ENCODE measurements at places on chromosomes 13 and 19.
A peak's percentile ranks its signal among the peaks of the same experiment; 100 is the strongest.

- no peak for DNase-seq
Observed at GRCh38 chr13:85879014-85879413, 79.8 kb upstream of the SLITRK6 start.

- no peak for DNase-seq
Observed at GRCh38 chr13:36736119-36736726, 62.4 kb downstream of the SERTM1 start.

DNA sequence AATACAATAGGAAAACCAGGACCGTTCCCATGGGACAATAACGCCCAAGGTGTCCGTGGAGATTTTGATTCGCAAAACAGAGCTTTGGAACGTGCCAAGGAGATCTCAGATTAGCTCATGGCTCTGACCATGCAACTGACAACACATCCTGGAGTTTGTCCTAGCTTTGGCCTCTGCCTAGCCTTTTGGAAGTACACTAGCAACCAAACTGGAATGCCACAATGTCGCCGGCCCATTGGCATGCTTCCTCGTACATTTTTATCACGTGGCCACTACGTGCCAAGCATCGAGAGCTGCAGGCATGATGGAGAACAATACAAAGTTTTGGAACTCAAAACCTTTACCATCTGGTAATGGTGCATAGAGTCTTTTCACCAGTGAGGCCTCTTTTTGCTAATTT lies 256.5 kb downstream of the DCLK1 start:
- no peak for DNase-seq

DNA sequence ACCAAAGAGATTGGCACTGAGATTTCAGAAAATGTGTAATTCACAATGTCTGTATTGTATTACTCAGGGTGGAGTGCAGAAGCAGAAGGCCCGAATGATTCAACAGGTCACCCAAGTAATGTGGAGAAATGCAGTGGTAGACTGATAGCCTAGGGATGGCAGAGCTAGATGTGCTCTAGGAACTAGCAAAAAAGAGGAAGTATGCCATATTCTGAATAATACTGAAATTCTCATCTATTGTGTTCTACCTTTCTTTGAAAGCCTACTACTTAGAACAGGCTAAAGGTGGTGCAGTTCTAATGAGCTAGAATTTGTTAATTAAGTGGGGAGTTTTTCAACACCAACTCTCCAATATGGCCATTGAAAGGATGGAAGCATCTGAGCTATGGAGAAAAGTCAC lies 1449.8 kb upstream of the MIR17HG start:
- no peak for DNase-seq

GRCh38 chr19:36009220-36009619 lies 607 bp upstream of the SYNE4 start:
- peak; percentile 60 for DNase-seq

GRCh38 chr19:42175952-42176648 lies 41.4 kb downstream of the DEDD2 start:
- DNase-seq: peak; percentile 20

- DNase-seq: no peak
Observed at GRCh38 chr19:58397533-58398037, 2.1 kb downstream of the RNF225 start.

DNA sequence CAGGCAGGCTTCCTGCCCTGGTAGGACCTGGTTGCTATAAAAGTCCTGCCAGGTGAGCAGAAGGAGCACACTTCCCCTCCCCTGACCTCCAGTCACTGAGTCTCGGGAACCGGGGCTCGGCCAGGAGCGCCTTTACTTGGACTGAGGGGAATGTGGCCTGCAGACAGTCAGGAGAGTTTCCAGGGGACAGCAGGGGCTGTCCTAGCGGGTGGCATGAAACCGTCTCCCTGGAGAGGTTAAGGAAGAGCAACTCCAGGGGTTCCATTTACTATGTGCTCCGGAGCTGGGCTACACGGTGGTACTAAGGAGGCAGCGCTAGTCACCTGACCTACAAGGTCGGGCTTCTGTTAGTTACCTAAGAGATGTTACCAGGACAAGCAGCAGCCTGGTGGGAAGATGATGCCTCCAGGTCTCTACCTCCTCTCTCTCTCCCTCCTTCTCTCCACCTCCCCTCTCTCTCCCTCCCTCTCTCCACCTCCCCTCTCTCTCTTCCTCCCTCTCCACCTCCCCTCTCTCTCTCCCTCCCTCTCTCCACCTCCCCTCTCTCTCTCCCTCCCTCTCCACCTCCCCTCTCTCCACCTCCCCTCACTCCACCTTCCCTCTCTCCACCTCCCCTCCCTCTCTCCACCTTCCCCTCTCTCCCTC lies 4.1 kb upstream of the CNOT3 start:
- DNase-seq: peak; percentile 30

DNA sequence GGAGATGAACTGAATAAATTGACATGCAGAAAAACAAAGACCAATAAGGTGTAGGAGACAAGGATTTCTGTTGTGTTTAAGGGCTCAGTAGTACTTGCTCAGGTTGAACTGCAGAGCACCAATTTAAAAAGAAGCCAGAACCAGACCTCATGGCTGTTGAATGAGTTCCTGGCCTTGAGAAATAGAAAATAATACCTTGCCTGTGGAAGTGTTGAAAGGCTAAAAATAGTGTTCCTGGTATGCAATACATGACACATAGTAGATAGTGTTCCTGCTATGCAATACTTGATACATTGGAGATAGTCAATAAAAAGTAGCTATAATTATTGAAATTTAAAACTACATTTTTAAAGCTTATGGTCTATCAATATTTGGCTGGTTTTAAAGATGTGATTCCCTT lies 595.8 kb downstream of the PCDH9 start:
- no peak for DNase-seq

GRCh38 chr19:47507012-47507411 lies 7.9 kb downstream of the NAPA start:
- no peak for DNase-seq

DNA sequence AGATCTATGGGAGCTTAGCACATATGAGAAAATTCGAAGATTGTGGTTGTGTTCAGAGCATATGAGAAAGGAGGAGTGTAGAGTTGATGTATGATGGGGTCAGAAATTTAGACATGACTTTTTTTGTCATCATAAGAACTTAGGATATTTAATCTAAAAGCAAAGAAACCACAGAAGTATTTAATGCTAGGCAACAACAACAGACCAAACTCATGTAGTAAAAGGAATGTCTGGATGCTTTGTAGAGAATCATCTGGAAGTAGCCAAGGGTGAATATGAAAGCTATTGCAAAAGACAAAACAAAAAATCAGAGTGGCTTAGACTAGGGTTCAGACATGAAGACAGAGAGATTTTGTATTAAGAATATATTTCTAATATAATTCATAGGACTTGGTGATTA lies 190.3 kb downstream of the SLITRK1 start:
- no peak for DNase-seq

- no peak for DNase-seq
Observed at GRCh38 chr19:58545286-58546018, 1.6 kb downstream of the TRIM28 start.

DNA sequence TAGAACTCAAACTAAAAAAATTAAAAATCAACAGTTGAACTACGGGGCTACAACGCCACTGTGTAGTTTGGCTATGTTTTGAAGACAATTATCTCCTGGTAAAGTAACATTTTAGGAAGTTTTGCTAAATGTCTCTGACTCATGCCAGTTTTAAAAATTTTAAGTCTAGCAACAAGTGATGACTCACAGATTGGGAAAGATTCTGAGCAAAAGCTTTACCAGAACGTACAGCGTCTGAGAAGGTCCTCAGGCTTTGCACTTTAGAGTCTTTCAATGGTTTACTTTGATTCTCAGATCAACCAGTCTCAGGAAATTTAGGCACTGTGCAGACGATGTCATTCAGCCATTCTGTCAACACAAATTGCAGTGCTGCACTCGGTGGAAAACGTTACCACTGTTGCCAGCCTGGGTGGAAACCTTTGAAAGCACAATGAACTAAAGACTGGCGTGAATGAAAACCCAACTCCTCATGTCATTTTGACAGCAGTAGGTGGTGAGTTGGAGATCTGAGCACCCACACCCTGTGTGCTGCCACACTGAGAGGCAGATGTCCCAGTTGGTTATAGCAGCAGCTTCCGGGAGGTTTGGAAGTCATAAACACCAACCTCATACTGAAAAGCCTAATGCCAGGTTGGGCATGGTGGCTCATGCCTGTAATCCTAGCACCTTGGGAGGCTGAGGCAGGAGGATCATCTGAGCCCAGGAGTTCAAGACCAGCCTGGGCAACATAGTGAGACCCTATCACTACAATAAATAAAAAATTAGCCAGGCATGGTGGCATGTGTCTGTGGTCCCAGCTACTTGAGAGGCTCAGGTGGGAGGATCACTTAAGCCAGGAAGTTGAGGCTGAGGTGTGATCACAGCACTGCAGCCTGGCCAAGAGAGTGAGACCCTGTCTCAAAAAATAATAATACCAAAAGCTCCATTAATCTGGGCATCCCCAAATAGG lies 6.3 kb upstream of the WTIP start:
- DNase-seq: no peak

DNA sequence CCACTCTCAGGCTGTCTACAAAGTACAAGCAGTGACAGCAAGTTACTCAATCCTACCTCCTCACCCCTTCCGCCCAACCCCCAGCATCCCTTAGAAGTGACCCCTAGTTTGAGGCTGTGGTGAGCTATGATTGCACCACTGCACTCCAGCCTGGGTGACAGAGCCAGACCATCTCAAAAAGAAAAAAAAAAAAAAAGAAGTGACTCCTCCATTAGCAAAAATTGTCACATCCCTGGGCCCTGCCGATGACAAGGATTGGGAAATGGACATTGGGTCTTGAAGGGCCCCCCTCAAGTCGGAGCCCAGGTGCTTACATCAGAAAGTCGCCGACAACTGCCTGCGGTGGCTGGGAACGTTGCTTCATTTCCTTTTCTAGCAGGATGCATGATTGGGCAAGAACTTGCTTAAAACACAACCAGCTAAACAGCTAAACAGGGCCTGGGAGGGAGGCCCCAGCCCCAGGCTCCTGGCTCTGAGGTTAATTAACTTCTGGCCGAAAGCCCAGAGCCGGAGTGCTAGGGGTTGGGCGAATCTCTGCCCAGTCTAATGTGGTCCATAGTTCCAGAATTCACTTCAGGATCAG lies 15.3 kb downstream of the RAB3D start:
- peak; percentile 74 for DNase-seq

GRCh38 chr13:113408562-113408961 lies 44.6 kb upstream of the GRTP1 start:
- DNase-seq: no peak

DNA sequence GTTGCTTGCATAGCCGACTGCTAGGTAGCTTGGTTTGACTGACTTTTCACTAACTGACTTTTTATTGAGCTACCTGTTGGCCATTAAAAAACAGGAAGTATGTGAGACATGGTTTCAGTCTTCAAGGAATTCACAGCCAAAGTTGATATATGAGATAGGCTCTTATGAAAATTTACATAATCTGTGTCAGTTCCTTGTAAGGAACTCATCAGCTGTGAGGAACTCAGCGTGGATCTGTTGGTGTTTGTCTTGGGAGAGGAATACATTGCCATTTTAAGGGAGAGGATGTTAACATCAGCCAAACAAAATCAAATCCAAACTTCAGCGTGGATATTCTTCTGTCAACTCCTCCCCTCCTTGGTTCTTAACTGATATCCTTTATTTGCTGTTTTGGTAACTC lies 2.0 kb downstream of the RNF113B start:
- DNase-seq: no peak

DNA sequence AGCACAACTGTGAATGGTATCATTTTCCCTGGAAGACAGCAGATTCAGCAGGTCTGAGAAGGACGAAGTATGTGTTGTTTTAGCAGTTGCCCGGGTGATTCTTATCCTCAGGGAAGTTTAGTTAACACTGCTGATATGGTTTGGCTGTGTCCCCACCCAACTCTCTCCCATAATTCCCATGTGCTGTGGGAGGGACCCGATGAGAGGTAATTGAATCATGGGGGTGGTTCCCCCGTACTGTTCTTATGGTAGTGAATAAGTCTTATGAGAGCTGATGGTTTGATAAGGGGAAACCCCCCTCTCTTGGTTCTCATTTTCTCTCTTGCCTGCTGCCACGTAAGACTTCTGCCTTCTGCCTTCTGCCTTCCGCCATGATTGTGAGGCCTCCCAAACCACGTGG lies 81.0 kb upstream of the UBAC2 start:
- no peak for DNase-seq

DNA sequence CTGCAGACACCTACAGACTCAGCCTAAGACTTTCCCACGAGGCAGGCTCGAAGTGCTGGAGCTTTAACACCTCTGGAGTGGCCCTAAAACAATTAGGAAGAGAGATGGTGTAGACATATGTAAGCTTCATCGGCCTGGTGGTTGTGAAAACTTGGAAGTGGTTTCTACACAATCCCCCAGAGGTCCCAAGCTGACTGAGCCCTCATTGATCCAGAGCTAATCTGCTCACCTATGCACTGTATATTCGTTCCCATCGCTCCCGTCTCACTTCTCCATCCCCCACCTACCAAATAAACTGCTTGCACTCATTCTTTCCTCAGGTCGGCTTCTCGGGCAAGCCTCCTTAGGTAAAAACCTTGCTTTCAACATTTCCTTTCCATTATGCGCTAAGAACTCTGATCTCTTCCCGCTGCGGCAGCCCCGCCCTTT lies 767 bp upstream of the ZNF793 start:
- peak; percentile 20 for DNase-seq

- no peak for DNase-seq
Observed at GRCh38 chr13:28239374-28239773, 101.0 kb downstream of the PAN3 start.

GRCh38 chr19:51692468-51692867 lies 662 bp upstream of the SPACA6 start:
- DNase-seq: no peak

GRCh38 chr13:71524613-71525304 lies 342.2 kb downstream of the DACH1 start:
- no peak for DNase-seq

DNA sequence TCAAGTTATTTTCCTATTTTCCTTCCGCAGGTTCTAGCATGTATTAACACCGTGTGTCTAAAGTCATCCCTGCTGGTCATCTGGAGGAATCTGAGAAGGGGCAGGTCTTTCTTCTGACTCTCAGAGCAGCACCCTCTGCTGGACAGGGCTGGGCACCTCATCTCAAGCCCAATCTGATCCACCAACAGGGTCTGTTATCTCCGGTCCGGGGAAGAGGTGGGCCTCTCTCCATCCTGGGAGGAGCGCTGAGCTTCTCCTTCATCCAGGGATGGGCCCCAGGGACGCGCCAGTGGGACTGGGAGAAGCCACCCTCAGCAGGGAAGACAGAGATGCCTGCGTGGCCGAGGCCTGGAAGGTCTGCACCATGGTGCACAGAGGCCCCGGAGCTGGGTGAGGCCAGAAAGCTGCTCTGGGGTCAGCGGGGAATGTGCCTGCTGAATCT lies 26.0 kb upstream of the ZNF331 start:
- peak; percentile 10 for DNase-seq

GRCh38 chr19:34220472-34221063 lies 33.8 kb upstream of the GARRE1 start:
- DNase-seq: peak; percentile 60

DNA sequence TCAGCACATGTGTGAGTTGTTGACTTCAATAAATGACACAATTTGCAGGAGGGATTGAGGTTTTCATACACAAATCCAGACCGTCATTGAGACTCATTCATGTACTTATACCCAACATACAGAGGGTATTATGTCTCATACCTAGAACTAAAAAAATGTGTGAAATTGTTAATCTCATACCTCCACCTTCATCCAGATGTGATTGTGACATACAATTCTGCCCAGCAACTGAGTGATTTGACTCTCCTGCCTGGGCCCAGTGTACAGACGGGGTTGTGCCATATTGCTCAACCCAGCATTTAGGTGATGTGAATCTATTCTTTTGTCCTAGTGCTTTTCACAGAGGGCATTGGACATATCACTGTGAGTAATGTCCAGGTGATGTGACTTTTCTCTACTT lies 12.6 kb upstream of the ZNF681 start:
- no peak for DNase-seq

GRCh38 chr13:95250961-95251360 lies 50.3 kb downstream of the ABCC4 start:
- no peak for DNase-seq

GRCh38 chr19:18798384-18799352 lies 7.6 kb upstream of the COMP start:
- no peak for DNase-seq
